Activated naive CD8-positive, alpha-beta T cell treated with anti-CD3 and anti-CD28 coated beads for 36 hours (primary cell): ENCODE measurements at places on chromosomes 5 and 9. TPM values are rescaled to one million over a fixed set of nuclear protein-coding genes. Genes with fewer than 3 reads are reported as not detected.

DNA sequence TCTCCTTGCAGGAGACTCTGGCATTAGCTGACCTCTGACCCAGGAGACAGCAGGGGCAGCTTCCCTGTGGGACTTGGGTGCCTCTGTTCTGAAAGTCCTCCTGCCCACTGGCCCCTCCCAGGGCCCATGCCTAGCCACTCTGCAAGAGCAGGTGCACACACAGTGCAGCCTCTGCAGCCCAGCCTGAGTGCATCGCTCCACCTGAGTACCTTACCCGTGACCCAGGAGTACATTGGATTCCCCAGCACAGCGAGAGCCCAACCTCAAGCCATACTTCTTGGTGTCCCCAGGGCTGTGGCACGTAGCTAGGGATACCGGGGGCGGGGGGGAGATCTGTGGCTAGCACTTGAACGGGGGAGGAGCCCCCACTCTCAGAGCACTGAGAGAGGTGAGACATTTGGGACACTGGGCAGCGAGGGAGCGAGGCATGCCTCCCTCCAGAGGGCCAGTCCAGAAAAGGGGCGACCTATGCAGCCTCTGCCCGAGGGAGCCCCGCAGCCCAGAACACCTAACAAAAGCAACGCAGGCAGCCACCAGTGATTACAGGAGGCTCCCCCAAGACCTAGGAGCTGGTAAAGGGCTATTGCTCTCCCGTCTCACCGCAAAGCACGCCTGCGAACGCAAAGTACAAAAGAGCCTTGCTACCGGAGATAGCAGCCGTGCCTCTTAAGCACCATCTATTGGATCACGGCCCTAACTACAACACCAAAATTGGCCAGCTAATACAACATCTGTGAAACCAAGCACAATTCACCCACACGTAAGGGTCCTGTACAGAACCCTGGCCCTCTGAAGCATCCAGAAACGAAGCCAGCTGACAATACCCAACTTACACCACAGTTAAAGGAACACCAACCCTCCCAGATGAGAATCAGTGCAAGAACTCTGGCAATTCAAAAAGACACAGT is 826 bp upstream of the PRDM9 start:
- no peak for DNase-seq

DNA sequence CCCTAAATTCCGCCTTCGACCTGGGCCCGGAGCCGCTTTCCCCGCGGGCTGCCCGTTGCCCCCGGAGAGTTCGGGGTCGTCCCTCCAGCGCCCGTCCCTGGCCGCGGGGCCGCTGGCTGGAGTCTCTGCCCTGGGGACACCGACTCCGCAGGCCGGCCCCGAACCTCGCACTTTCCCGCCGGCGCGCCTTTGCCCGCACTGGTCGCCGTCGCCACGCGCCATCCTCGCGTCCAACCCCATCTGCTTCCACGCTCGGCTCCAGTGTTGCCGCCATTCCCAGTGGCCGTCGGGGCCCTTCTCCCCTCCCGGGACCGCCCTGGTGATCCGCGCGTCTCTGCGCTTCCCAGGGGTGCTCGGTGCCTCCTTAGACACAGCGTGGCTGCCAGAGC is 11.0 kb downstream of the LHX3 start:
- no peak for DNase-seq

DNA sequence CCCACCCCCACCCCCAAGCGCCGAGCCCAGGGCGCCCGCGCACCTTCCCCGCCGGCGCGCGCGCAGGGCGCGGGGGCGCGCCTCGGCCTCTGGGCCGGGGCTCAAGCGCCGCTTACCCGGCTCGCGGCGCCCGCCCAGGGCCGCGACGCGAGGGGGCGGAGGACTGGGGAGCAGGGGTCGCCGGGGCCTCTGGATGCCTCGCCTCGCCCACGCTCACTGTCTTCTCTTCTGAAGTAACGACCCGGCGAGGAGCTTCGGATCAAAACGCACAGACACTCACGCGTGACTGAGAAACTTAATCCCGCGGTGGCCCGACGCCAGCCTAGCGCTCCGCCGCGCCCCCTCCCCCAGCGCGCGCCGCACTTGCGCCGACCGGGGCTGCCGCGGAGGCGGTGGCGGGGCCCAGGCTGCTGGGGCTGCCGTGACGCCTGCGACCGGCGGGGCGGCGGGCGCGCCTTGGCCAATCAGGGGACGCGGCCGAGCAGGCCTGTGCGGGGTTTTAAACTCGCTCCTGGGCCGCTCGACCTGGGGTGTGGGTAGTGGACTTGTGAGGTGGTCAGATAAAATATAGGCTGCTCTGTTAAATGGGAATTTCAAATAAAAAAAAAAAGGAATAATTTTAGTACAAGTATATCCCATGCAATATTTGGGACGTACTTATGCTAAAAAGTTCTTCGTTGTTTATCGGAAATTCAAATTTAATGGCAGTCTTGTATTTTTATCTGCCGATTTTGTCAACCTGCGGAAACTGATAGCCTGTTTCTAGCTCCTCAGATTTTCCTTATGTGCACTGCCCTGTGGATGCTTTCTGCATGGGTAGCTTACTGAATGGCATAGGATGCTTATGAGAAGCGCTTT is at the start of gene MPDZ:
TSS of gene MPDZ (minus strand) at position 409 of the 858 bp plus-strand sequence. CDS start 29,377 bp downstream, outside the sequence.
- no peak for DNase-seq

- no peak for DNase-seq
These were observed 118.8 kb downstream of the GAPVD1 start for GRCh38 chr9:125380406-125380805.

- no peak for DNase-seq
These were observed 92.7 kb downstream of the NRG2 start for GRCh38 chr5:139950436-139950835.

DNA sequence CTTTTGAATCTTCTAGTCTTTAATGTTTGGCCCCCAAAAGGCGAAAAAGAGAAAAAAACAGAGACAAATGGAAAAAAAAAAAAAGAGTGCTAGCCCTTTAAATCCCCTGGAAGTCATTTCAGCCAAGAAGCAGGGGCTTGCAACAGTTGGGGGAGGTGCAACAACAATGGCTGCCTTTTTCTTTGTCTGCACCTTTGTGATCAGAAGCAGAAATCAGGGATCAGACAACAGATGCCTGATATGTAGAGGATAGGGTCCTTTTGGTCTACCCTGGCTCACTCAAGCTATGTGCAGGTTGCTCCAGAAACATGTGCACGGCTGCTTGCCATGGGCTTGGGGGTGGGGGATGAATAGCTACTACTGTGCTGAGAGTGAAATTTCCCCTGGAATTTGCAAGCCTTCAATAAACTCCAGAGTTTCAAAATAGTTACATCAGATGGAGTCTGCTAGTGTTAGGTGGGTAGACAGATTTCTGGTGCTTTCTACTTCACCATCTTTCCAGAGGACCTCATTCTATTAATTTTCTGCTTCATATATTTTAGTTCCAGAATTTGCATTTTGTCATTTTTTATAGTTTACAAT is 150.9 kb downstream of the FGF18 start:
- no peak for DNase-seq

DNA sequence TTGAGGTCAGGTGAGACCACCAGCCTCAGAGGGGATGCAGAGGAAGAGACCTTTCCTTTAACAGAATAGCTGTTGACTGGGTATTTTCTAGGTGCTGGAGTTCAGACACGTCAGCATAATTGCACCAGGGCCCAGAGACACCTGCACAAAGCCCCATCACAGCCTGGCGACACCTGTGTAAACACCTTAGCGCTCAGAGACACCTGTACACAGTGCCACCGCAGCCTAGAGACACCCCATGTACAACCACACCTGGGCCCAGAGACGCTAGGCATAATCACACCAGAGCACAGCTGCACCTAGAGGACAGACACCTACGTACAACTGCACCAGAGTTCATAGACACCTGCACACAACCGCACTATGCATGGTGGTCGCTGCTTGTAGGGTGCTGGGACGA is 1.0 kb downstream of the TRIP13 start:
- DNase-seq, result no peak

DNA sequence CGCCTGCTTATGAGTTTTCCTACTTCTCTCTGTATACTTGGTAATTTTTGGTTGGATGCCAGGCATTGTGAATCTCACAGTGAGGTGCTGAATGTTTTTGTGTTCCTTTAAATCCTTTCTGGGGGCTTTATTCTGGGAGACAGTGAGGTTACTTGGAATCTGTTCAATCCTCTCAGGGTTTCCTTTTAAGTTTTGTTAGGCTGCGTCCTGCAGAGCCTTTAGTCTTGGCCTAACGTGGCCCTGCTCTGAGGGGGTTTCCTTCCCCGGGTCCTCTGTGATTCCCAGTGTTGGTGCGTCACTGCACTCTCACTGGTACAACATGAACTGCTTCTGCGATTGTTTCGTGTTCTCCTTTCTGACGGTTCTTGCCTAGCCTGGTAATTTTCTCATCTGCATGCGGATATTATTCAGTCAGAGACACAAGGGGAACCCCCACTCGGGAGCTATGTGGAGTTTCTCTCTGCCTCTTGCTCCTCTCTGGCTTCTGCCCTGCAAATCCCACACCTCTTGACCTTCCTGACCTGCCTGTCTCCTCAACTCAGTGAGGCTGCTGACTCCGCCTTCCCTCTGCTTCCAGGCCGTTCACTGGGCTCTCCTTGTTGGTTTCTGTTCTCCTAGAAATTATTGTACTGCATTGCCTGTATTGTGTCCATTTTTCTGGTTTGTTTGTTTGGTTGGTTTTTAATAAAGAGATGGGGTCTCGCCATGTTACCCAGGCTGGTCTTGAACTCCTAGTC is 128.1 kb downstream of the DAB2IP start:
- DNase-seq, result no peak

DNA sequence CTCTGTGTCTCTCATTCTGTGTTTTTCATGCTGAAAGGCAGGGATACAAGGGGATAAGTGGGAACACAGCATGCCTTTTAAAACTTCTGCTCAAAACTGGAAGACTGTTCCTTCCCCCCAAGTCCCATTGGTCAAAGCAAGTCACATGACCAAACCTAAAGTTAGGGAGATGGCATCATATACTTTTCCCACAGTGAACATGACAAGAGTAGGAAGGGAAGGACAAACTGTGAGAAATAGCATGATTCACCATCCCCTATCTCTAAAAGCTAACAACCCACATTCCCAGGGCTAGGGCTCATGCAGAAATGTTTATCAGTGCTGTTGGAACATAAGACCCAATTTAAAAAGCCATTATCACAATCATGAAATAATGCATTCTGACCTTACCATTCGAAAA is 24.2 kb upstream of the SHISAL2B start:
- DNase-seq, result no peak

GRCh38 chr5:137921931-137922330 is 32.7 kb downstream of the PKD2L2 start:
- no peak for DNase-seq

DNA sequence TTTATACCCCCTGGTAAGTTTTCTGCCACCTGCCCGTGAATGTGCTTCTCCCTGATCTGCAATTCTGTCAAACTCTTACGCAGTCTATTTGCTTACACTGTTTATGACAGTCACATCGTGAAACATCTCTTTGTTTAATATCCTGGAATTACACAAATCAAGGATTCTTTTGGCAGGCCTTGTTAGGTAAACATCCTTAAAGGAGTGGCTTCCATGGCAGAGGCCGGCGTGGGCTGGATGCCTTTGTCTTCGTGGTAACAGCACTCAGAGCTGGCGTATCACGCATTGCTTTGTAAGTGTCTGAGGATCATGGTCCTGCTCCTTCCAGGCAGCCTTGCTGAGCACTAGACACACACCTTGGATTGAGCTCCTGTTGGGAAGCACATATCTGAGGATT is 145.7 kb downstream of the IRX1 start:
- no peak for DNase-seq

DNA sequence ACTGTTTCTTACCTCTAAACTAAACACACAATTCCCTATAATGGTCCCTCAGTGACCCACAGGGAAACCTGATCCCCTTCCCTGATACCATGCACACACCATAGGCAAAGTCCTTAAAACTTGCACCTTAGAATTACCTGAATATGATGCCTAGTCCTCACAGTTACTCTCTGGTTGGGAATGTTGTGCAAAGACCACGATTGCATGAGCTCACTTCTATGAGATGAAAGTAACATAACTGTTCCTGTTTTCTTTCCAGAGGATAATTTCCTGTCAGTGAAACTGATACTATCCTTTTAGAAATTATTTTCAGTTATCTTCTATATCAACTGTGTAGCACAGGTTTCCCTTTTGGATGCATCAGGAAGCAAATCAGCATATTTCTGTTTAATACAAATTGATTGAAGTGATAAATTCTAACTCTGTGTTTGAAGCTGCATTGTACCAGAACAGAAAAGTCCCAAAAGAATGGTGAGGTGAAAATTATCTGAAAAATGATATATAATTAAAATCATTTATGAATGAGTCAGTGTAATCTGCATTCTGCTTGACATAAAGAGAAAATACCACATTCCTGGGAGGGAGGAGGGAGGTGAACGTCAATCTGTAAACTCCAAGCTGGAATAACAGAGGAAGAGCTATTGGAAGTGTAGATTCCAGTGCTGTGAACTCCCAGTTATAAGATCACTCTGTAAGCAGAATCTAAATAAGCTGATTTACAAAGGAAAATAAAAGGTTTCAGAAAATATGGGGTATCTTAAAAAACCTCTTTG is 51.2 kb upstream of the TNFAIP8 start:
- DNase-seq, result no peak

GRCh38 chr5:74623006-74623611 is 17.4 kb downstream of the ENC1 start:
- no peak for DNase-seq

- no peak for DNase-seq
These were observed 5.0 kb upstream of the C1QTNF3 start for GRCh38 chr5:34047774-34048572.

- no peak for DNase-seq
These were observed 42.5 kb upstream of the TAF1L start for GRCh38 chr9:32677931-32678330.

DNA sequence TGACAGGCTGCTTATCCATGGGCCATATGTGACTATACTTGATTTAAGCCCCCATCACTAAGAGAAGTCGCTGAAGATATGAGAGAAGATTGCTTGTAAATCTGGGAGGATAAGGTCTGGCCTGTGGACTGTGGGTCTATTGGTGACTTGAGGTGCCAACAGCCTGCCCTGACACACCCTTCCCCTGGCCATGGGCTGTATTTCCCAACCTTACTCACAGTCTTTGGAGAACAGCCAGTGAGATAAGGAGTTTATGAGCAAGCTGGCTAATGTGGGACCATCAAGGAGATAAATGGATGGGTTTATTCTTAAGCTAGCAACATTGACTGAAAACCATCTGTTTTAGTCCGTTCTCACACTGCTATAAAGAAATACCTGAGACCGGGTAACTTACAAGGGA is 231.3 kb downstream of the ZSWIM6 start:
- DNase-seq, result no peak

The AQP3 gene
- 2.9 TPM for total RNA-seq

The NIM1K gene
- total RNA-seq, result 2.0 TPM

The RMI1 gene
- 33.4 TPM for total RNA-seq

The AGXT2 gene
- not detected for total RNA-seq

The PCDHB4 gene
- not detected for total RNA-seq

The C9 gene
- not detected for total RNA-seq

The ENC1 gene
- 0.60 TPM for total RNA-seq
